ENCODE measurements at places on chromosomes 5 and 9.

DNA sequence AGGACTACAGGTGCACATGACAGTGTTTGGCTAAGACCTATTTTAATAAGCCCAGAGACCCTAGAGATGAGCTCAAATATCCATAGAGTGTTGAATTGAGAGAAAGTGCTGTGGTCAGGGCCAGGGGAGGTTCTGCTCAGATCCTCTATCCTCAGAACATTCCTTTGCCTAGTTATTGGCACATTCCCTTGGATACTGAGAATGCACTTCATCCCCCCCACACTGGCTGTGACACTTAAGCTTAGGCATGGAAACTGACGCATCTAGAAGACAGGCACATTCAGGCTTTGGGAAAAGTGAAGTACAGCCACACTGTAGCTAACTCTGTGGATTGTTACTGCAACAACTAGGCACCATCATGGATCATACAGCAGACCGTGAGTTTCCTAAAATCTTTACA, 27.1 kb upstream of the RASGRF2 start:
- no peak overlapping the region for H3K27ac ChIP-seq
- no peaks in the 10 kb centered on the region for H3K27me3 ChIP-seq
- DNase-seq, result no peak
- no peaks in the 10 kb centered on the region for H3K4me1 ChIP-seq

GRCh38 chr5:73625944-73626811, at the start of gene ARHGEF28:
ARHGEF28 (plus strand) TSS chr5:73626196; CDS start chr5:73684852, 58,656 bp downstream.
- no peaks in the 10 kb centered on the region for H3K4me1 ChIP-seq
- H3K27me3 ChIP-seq, result peaks cover 61% of the 10 kb centered on the region
- H3K27ac ChIP-seq, result no peak within 1 kb of the TSS
- no peaks in the 10 kb centered on the region for H3K36me3 ChIP-seq
- peak within 1 kb of the TSS; percentile 80 for H3K4me3 ChIP-seq

DNA sequence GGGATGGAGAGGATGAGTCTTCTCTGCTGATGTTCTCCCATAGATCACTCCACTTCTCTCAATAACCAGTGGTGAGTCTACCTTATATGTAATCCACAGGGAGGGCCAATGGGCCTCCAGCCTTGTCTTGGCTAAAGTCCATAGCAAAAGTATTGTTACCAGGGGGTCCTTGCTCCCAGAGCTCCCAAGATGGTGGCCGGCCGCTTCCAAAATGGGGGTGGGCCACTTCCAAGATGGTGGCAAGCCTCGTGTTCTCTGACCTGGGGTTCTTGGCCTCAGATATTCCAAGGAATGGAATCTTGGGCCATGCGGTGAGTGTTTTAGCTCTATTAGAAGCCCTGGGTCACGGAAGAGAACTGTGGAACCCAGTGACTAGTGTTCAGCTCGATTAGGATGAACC, 12.0 kb upstream of the SLC24A2 start:
- peaks cover 4% of the 10 kb centered on the region for H3K4me1 ChIP-seq
- peaks cover 3% of the 10 kb centered on the region for H3K27me3 ChIP-seq
- H3K36me3 ChIP-seq, result no peaks in the 10 kb centered on the region
- no peak overlapping the region for H3K27ac ChIP-seq
- DNase-seq, result no peak

GRCh38 chr5:39015743-39016586, 58.2 kb downstream of the RICTOR start:
- no peaks in the 10 kb centered on the region for H3K27me3 ChIP-seq
- DNase-seq, result no peak
- no peak overlapping the region for H3K27ac ChIP-seq
- no peaks in the 10 kb centered on the region for H3K4me1 ChIP-seq
- H3K4me3 ChIP-seq, result no peak overlapping the region

GRCh38 chr9:131320031-131320685, 30.6 kb downstream of the PLPP7 start:
- H3K4me3 ChIP-seq, result no peak overlapping the region
- H3K4me1 ChIP-seq, result no peaks in the 10 kb centered on the region
- no peak for DNase-seq
- no peak overlapping the region for H3K27ac ChIP-seq
- no peaks in the 10 kb centered on the region for H3K36me3 ChIP-seq

DNA sequence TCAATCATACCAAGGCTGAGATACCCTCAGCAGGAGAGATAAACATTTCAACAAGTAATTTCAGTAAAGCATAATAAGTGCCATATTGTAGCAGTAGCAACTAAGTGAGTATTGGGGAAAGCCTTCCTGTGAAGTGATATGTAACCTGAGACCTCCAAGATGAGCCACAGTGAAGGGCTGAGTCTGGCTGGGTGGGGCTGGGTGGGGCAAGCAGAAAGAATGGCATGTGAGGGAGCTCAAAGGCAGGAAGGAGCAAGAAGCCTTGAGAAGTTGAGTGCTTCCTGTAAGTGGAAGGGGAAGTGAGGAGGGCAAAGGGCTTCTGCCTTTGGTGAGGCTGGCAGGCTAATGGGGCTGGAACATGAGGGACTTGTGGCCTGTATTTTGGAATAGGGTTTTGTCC, 19.7 kb upstream of the ASTN2 start:
- no peak overlapping the region for H3K27ac ChIP-seq
- peak; percentile 81 for DNase-seq
- H3K36me3 ChIP-seq, result no peaks in the 10 kb centered on the region
- H3K27me3 ChIP-seq, result peaks cover 6% of the 10 kb centered on the region
- no peaks in the 10 kb centered on the region for H3K4me1 ChIP-seq

DNA sequence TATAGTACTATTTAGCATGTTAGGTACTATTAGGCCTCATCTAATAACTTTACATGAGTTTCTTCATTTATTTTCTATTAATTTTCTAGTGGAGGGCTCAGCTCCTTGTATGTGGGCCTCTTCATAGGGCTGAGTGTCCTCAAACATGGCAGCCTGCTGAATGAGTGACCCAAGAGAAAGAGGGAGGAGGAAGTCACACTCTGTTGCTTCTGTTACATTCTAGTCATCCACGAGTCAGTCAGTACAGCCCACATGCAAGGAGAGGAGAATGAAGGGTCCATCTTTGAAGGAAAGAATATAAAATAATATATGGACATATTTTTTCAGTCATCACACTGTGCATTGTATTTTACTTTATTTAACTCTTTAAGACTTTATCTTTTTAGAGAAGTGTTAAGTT, 66.6 kb upstream of the NR3C1 start:
- no peak for DNase-seq
- no peaks in the 10 kb centered on the region for H3K27me3 ChIP-seq
- H3K4me1 ChIP-seq, result no peaks in the 10 kb centered on the region
- no peak overlapping the region for H3K4me3 ChIP-seq

- peak; percentile 97 for DNase-seq
- peaks cover 11% of the 10 kb centered on the region for H3K4me1 ChIP-seq
- peak overlapping the region; percentile 79 for H3K27ac ChIP-seq
- no peaks in the 10 kb centered on the region for H3K27me3 ChIP-seq
- H3K4me3 ChIP-seq, result peak overlapping the region; percentile 95
- peaks cover 5% of the 10 kb centered on the region for H3K36me3 ChIP-seq
These were observed 5.5 kb upstream of the SET start for GRCh38 chr9:128683340-128684064.
